Ovary (tissue), 10 donors: ENCODE measurements at places on chromosomes 5 and 9. TPM values are rescaled to one million over a fixed set of nuclear protein-coding genes. Genes with fewer than 3 reads are reported as not detected.

GRCh38 chr5:121175986-121176385, 675.7 kb upstream of the FTMT start:
- no peaks in the 10 kb centered on the region for H3K27me3 ChIP-seq
- no peak for DNase-seq
- H3K27ac ChIP-seq = no peak overlapping the region
- H3K36me3 ChIP-seq = no peaks in the 10 kb centered on the region
- no peak overlapping the region for H3K4me3 ChIP-seq

- H3K27ac ChIP-seq = no peak overlapping the region
- no peak for DNase-seq
- H3K4me3 ChIP-seq = no peak overlapping the region
These were observed 531.2 kb upstream of the ZNF608 start for GRCh38 chr5:125277494-125278154.

GRCh38 chr5:144585681-144586080, 415.0 kb downstream of the KCTD16 start:
- H3K4me1 ChIP-seq = no peaks in the 10 kb centered on the region
- H3K27me3 ChIP-seq = no peaks in the 10 kb centered on the region
- no peak overlapping the region for H3K27ac ChIP-seq

DNA sequence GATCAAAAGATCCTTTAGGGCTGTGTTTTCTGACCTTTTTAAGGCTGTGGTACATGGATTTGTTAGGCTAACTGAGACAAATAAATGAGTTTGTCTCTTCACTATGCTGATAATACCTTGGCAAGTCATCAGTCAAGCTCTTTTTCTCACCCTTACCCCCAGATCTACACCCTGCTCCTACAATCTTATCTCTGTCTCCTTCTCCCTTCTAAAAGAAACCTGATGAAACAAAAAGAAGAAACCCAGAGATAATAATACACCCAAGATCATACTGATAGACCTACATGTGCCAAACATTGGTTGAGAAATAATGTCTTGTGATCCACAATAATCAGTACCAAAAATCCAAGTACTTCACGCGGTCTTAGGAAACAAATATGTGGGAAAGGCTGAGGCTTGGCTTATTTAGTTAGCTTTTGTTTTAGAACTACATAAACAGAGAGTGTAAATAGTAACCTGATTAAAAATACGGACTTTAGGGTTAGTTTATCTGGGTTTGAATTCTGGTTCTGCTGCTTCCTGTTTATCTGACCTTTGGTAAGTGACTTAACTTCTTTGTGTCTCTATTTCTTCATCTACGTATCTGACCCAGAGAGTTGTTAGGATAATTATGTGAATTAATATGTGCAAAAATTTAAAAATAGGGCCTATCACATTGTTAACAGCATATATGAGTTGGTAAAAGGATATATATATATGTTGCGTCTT, 24.8 kb upstream of the PDCD1LG2 start:
- no peaks in the 10 kb centered on the region for H3K4me1 ChIP-seq
- H3K36me3 ChIP-seq = no peaks in the 10 kb centered on the region
- no peaks in the 10 kb centered on the region for H3K27me3 ChIP-seq
- DNase-seq = no peak
- H3K4me3 ChIP-seq = no peak overlapping the region

Gene RGS7BP
- total RNA-seq = 2.0 TPM

Gene GPR151
- not detected for total RNA-seq
